ENCODE measurements at places on chromosomes 13 and 19.

DNA sequence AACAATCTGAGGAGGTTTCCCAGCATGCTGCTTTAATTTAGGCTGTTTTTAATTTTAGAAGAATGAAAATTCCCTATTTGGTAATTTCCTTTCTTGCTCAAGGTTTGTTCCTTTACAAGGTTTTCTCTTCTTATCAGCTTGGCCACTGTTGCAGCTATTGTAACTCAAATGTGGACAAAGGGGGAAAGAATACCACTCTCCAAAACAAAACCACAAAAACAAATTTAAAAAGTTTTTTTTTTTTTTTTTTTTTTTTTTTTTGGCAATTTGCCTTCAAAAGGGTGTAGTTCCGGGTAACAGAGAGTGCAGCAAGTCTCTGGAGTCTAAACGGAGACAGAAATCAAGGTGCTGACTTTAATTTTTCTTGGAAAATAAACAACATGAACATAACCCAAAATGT, 306.4 kb upstream of the ARGLU1 start:
- DNase-seq = no peak

- no peak for DNase-seq
These were observed 48.1 kb downstream of the PSG1 start for GRCh38 chr19:42831221-42832019.

DNA sequence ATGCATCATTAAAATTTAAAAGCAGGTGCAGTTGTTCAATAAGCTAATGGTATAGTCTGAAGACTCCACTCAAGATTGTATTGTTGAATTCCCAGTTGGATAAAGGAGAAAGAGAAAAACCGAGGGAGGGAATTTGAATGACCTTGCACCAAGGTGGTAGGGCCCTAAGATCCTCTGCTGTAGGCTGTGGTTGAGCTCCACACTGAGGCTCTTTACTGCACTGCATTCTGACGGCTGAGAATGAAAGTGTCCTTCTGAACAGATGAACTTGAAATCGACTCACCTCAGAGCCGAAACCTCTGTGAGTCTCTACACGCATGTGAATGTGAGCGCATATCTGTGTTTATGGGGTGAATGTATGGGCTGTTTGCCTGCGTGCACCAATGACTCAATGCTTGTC, 388.9 kb upstream of the DACH1 start:
- DNase-seq = no peak

GRCh38 chr19:32688311-32688710, 3.3 kb upstream of the NUDT19 start:
- DNase-seq = no peak

DNA sequence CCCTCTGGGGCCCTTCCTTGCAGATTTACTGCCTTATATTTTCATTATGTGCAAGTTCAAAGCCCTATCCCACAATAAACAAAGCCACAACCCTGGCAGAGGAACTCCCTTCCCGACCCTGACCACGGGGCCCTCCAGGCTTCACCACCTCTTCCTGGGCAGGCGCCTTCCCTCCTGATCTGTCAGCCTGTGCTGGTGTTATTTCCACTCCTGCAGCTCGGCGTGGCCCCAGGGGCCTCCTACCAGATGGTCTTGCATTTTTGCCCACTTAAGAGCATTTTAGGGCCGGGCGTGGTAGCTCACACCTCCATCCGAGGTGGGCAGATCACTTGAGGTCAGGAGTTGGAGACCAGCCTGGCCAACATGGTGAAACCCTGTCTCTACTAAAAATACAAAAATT, 22.8 kb downstream of the SLC15A1 start:
- no peak for DNase-seq

- DNase-seq = peak; percentile 9
These were observed 148.1 kb downstream of the VWA8 start for GRCh38 chr13:41812851-41813250.

DNA sequence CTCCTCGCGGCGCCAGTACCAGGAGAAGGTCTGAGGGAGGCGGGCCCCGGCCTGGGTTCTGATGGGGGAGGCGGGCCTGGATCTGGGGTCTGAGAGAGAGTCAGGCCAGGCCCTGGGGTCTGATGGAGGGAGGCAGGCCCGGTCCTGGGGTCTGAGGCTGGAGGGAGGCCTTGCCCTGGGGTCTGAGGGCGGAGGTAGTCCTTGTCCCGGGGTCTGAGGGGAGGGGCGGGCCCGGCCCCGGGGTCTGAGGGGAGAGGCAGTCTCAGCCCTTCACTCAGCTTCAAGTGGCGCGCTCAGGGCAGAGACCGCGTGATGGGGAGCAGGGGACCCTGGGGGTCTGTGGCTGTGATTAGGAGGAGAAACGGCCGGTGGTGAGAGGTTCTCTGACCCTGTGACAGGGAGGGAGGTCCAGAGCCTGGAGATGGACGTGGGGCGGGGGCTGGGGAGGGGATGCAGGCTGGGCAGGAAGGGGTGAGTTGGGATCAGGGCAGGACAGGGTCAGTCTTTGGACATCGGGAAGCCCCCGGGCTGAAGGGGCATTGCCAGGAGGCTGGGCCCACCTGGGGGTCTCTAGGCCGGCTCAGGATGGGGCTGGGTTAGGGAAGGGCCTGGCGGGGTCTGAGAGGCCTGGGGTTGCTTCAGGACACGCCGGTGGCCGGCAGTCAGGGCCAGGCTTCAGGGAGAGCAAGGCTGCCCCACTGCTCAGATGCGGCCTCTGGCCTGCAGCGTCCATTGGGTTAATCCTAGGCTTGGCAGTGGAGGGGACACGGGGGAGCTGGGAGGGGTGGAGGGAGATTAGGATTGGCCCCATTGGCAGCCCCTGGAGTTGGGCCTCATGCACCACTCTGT, 18.7 kb downstream of the HCN2 start:
- no peak for DNase-seq

GRCh38 chr13:48656608-48657007, 2.9 kb downstream of the CYSLTR2 start:
- DNase-seq = no peak

GRCh38 chr13:32426990-32427851, 709 bp downstream of the N4BP2L1 start:
- DNase-seq = peak; percentile 57

- no peak for DNase-seq
These were observed 6.8 kb upstream of the ERCC5 start for GRCh38 chr13:102838982-102839381.

GRCh38 chr13:111547726-111548273, 227.4 kb downstream of the TEX29 start:
- DNase-seq = no peak

DNA sequence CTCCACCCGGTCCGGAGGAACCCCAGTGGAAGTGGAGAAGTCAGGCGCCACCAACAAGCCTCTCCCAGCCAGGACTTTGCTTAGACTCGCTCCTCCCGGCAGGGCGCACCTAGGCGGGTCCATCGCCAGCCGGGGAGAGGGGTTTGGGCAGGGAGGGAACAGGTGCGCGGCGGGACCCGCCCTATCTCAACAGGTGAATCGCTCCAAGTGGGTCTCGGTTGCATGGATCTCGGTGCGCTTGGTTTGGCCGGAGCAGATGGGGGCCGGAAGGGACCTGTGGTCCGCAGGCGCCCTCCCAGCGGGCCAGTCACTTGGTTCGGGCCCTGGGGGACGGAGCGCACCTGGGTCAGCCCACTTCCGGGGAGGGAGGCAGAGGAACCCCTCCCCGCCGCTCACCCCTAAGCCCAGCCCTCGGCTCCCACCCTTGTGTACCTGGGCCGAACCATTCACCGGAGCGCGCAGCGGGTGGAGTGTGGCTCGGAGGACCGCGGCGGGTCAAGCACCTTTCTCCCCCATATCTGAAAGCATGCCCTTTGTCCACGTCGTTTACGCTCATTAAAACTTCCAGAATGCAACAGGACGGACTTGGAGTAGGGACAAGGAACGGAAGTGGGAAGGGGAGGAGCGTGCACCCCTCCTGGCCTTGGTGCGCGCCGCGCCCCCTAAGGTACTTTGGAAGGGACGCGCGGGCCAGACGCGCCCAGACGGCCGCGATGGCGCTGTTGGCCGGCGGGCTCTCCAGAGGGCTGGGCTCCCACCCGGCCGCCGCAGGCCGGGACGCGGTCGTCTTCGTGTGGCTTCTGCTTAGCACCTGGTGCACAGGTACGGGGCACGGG, at the start of gene LSR:
LSR (plus strand) TSS at position 693 of the 836 bp plus-strand sequence; CDS start at position 714, 21 bp downstream.
- DNase-seq = peak; percentile 99

- no peak for DNase-seq
These were observed 13.4 kb downstream of the RB1 start for GRCh38 chr13:48316826-48317510.

DNA sequence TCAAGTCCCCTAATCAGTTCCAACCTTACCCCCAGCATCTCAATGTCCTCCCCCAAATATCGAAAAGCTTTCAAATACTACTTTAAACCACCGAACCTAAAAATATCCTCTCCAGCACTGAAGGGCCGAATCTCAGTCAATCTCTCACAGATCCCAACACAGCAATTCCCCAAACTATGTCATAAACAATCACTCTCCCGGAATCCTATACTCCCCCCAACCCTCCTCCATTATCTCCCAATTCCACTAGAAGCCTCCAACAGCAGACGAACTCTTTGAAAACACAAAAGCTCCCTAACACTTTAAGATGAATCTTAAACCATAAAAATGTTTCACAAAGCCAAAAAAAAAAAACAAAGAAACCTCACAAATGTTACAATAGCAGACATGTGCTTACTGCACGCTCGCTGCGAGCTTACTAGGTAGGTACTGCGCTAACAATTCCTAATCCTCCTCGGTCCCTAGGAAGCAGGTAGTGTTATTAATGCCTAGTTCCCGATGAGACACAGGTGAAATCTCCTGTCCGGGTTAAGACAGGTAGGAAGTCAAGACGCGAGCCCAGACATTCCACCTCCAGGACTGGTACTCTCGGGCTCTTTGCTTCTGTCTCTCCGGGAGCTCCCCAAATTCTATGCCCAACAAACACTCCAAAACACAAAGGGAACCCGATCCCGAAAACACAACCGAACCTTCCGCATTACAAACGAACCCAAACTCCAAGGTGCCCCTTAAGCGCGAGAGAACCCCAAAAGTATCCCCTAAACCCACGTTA, 14.2 kb downstream of the FBXO46 start:
- DNase-seq = peak; percentile 36

DNA sequence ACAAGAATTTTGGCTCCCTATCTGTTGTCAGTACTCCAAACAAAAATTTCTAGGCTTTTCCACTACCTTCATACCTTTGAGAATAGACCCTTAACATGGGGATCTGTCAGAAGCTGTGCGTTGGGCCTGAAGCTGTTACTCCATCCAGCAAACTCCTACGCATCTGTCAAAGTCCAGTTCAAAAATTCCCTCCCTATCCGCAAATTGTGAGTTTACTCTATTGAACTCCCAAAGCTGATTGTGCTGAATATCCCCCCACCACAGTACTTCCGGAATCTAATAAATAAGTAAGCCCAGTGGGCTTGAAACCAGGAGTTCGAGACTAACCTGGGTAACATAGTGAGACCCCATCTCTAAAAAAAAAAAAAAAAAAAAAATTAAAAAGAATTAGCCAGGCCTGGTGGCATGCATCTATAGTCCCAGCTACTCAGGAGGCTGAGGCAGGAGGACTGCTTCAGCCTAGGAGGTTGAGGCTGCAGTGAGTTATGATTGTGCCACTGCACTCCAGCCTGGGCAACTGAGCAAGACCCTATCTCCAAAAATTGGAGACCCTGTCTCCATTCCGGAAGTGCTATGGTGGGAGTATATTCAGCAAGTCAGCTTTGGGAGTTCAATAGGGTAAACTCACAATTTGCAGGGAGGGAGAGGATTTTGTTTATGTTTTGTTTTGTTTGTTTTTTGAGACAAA, 930 bp upstream of the FBN3 start:
- no peak for DNase-seq

GRCh38 chr19:15779756-15780476, 7.5 kb upstream of the OR10H5 start:
- no peak for DNase-seq

DNA sequence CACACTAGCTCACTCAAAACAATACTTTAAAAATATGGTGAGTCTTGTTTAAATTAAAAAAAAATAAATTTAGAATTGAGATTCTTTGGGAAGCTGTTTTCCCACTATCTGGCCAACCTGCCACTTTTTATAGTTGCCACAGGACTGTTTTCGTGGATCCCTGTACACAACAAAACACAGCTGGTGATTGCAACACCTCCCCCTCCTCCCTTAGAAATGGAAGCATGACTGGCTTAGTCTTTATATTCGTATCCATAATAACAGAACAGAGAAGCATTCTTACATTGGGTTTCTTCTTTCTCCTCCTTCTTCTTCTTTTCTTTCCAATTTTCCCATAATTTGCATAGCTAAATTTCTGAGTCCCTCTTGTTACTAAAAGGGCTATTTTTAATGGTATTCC, 79.5 kb upstream of the GJB6 start:
- no peak for DNase-seq

Measured in OCI-LY7 (cell line).